ENCODE measurements at places on chromosomes 5 and 9.
A peak's percentile ranks its signal among the peaks of the same experiment; 100 is the strongest.

DNA sequence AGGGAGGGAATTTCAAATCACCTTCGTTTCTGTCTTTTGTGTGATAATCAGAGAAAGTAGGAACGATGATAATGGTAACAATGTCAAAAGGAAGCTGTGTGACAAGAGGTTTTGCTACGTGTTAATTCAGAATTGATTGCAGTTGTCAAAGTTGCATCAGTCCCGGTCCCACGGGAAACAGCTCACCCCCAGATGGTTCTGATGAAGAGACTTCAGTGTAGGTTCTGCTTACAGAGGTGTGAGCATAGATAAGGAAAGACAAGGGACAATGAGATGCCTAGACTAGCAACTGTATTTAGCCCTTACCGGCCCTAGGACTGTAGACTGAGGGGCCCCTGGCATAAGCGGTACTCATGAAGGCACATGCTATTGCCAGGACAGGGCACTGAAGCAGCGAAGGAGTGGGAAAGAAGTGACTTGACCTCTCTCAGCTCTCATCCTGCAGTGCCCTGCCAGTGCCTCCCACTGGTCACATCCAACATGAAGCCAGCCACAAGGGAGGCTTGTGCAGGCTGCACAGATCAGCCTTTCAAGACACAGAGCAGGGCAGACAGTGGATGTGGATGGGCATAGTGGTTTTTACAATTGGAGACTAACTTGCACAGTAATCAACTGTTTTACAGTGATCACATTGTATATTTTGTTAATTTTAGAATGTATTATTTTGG lies 21.1 kb downstream of the PDE8B start:
- no peak for DNase-seq

- DNase-seq, result no peak
Measured at GRCh38 chr5:123454259-123454911, 31.2 kb upstream of the CEP120 start.

- peak; percentile 74 for DNase-seq
Measured at GRCh38 chr9:89654025-89654662, 49.3 kb downstream of the GADD45G start.

DNA sequence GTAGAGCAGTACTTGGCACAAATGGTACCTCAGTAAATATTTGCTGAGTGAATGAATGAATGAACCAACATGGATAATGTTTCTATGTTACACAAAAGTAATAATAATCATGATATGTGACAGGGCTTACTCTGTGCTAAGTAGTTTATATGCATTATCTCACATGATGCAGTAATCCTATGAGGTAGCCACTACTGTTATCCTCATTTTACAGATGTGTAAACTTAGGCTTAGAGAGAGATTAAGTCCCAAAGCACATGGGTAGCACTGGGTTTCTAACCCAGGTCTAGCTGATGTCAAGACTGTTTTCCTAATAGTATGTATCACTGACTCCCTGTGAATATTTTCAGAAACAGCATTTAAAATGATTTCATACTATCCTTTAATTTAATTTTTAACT lies 44.1 kb upstream of the VDAC1 start:
- no peak for DNase-seq

DNA sequence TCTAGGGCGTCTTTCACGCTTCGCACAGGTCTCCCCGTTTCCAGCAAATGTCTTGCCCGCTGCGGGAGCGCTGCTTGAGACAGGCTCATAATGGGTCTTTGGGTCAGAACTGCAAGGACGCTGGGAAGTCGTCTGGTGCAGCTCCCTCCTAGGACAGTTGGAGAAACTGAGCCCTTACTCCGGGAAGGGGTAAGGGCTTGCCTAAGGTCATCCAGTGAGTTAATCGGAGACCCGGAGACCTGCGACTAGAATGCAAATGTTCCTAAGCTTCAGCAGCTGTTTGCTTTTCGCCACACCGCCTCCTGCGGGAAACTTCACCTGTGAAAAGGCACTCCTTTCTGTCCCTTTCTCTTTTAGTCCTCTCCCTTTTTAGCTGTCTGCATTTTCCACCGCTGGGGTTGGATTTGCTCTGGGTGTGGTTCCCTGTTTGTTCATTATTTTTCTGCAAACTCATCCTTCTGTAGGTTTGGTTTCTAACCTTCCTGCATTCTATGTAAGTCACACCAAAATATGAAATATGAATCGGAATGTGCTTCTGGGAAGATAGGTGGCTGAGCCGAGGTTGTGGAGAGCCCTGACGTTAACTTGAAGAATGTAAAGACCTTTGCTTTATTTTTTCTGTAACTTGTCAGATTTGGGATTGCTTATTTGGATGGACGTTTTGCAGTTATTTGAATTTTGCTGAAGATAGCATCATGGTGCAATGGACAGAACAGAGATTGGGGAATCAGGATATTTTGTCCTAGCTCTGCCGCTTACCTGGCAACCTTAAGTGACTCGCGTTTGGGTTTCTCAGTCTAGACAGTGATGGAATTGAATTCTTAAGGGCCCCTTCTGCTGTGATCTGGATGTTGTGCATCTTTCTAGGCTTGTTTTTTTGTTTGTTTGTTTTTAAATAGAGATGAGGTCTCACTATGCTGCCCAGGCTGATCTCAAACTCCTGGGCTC lies 909 bp downstream of the SLC36A1 start:
- DNase-seq, result no peak

GRCh38 chr9:108620767-108621166 lies 235.0 kb downstream of the ACTL7B start:
- DNase-seq, result no peak

DNA sequence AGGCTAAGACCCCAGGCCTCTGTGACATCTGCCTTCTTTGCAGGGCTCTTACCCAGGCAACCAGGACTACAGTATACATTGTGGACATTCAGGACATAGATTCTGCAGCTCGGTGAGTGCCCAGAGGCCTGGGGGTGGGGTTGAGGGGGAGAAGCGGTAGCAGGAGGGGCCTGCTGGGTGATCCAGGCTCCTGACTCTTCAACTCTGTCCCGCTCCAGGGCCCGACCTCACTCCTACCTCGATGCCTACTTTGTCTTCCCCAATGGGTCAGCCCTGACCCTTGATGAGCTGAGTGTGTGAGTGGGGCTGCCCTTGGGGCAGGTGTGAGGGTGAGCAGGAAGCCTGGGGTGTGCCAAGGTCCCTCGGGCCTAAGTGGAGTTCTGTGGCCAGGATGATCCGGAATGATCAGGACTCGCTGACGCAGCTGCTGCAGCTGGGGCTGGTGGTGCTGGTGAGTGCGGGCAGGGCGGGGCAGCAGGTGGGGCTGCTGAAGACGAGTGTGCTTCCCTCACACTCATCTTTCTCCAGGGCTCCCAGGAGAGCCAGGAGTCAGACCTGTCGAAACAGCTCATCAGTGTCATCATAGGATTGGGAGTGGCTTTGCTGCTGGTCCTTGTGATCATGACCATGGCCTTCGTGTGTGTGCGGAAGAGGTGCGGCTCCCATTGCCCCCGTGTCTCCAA lies 19.8 kb downstream of the GPRIN1 start:
- DNase-seq, result no peak
